ENCODE measurements at places on chromosomes 16 and 17.

GRCh38 chr16:72455743-72456659 lies 284.0 kb upstream of the PMFBP1 start:
- no peak overlapping the region for H3K4me3 ChIP-seq
- H3K36me3 ChIP-seq = no peaks in the 10 kb centered on the region
- no peaks in the 10 kb centered on the region for H3K27me3 ChIP-seq
- H3K4me1 ChIP-seq = no peaks in the 10 kb centered on the region
- no peak for DNase-seq
- no peak overlapping the region for H3K27ac ChIP-seq

- no peak for DNase-seq
- H3K36me3 ChIP-seq = no peaks in the 10 kb centered on the region
- peak overlapping the region; percentile 52 for H3K27ac ChIP-seq
- H3K27me3 ChIP-seq = no peaks in the 10 kb centered on the region
Measured at GRCh38 chr17:72465191-72466024, 344.6 kb downstream of the SOX9 start.

GRCh38 chr16:67312719-67313118 lies 13.8 kb downstream of the KCTD19 start:
- no peaks in the 10 kb centered on the region for H3K4me1 ChIP-seq
- no peaks in the 10 kb centered on the region for H3K27me3 ChIP-seq
- H3K4me3 ChIP-seq = no peak overlapping the region
- H3K36me3 ChIP-seq = no peaks in the 10 kb centered on the region
- DNase-seq = no peak

GRCh38 chr17:43994272-43995149 lies 9.9 kb upstream of the NAGS start:
- H3K4me1 ChIP-seq = peaks cover 5% of the 10 kb centered on the region
- no peak overlapping the region for H3K27ac ChIP-seq
- no peaks in the 10 kb centered on the region for H3K27me3 ChIP-seq

DNA sequence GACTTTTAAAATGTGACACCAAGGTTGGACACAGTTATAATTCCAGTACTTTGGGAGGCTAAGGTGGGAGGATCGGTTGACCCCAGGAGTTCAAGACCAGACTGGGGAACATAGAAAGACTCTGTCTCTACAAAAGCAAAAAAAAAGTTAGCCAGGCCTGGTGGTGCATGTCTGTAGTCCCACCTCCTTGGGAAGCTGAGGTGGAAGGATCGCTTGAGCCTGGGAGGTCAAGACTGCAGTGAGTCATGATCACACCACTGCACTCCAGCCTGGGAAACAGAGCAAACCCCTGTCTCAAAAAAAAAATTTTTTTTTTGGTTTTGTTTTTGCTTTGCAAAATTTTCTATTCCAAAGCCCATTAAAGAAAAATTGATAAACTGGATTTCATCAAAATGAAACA lies 281.4 kb downstream of the BCAS3 start:
- no peak for DNase-seq
- no peak overlapping the region for H3K4me3 ChIP-seq
- no peaks in the 10 kb centered on the region for H3K36me3 ChIP-seq
- no peak overlapping the region for H3K27ac ChIP-seq
- H3K4me1 ChIP-seq = no peaks in the 10 kb centered on the region

DNA sequence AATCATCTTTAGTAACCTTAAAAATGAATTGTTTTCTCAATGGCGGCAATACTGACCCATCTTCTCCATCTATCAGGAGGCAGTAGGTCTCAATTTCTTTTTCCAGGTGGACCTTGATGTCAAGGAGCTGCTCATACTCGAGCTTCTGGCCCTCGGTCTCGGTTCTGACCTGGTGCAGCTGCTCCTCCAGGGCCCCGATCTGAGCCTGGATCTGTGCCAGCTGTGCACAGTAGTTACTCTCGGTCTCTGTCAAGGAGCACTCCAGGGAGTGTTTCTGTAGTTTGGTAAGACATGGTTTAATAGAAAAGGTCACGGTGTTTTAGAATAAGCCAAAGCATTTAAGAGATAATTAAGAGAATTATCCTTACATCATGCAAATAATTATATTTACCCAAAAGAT lies 4.9 kb downstream of the KRT27 start:
- H3K27me3 ChIP-seq = peaks cover 46% of the 10 kb centered on the region
- no peak overlapping the region for H3K27ac ChIP-seq
- DNase-seq = no peak
- H3K36me3 ChIP-seq = no peaks in the 10 kb centered on the region
- H3K4me3 ChIP-seq = no peak overlapping the region

- no peaks in the 10 kb centered on the region for H3K27me3 ChIP-seq
- peaks cover 32% of the 10 kb centered on the region for H3K36me3 ChIP-seq
- no peak overlapping the region for H3K27ac ChIP-seq
Measured at GRCh38 chr17:72644492-72644891, 448.0 kb downstream of the SLC39A11 start.

DNA sequence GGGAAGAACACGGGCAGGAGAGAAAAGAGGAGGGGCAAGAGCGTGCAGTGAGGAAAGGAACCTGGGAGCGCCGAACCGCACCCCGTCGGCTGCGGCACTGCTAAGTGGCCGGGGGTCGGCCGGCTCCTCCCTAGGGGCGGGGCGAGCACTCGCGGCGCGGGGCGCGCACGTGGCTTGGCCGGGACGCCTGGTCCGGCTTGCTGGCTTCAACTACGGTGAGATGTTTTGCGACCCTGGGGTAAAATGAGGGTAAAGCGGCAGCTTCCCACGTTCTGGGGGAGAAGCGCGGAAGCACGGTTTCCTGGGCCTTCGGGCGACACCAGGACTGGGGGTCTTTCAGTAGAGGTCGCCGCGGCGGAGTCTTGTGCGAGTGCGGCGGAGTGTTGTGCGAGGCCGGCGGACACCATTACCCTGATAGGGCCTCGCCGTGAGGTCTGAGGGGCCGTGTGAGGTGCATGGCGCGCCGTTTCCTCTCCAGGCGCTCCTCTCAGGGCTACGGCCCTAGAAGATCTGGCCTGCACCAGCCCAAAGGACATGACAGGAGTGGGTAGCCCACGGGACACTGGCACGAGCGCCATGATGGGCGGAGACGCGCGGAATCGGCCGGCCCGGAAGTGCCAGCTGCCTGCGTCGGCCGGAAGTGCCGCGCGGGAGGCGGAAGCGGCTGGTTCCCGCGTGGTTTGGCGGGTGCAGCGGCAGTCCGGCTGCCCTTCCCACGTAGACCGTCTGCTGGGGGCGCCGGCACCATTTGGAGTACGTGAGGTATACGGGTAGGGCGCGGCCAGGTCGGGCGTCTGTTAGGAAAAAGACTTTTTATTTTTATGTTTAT lies at the start of the genes MYO19 and PIGW:
Gene MYO19, minus strand, starts transcription at position 29 of the 829 bp plus-strand sequence. CDS start 2,330 bp downstream, outside the sequence.
Gene PIGW, plus strand, starts transcription at position 148 of the 829 bp plus-strand sequence. CDS start 2,115 bp downstream, outside the sequence.
- peak; percentile 63 for DNase-seq
- no peaks in the 10 kb centered on the region for H3K36me3 ChIP-seq
- peaks cover 4% of the 10 kb centered on the region for H3K4me1 ChIP-seq
- H3K27ac ChIP-seq = peak within 1 kb of the TSS; percentile 89
- no peaks in the 10 kb centered on the region for H3K27me3 ChIP-seq

GRCh38 chr17:44961921-44962350 lies 6.2 kb downstream of the C1QL1 start:
- no peak for DNase-seq
- H3K4me3 ChIP-seq = no peak overlapping the region
- H3K27me3 ChIP-seq = peaks cover 2% of the 10 kb centered on the region
- no peaks in the 10 kb centered on the region for H3K36me3 ChIP-seq
- H3K27ac ChIP-seq = no peak overlapping the region

DNA sequence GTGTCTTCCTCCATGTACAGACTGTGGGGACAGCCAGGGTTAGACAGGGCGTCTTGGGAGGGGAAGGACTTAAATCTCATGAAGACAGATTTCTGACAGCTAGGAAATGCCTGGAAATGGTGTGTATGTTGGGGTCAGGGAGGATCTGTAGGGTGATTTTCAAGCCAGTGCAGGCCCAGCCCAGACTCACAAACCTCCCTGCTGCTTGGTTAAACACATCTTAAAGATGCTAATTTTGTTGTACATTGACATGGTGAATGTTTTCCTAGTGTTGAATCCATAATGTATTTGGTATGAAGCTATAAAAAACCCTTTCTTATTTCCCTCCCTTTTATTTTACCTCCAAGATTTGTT lies 238.3 kb downstream of the CCDC182 start:
- no peak for DNase-seq
- no peak overlapping the region for H3K27ac ChIP-seq
- no peaks in the 10 kb centered on the region for H3K27me3 ChIP-seq
- no peaks in the 10 kb centered on the region for H3K36me3 ChIP-seq
- no peak overlapping the region for H3K4me3 ChIP-seq

- no peak for DNase-seq
- H3K27ac ChIP-seq = no peak overlapping the region
- no peaks in the 10 kb centered on the region for H3K27me3 ChIP-seq
- no peak overlapping the region for H3K4me3 ChIP-seq
Measured at GRCh38 chr17:72566671-72567484, 446.1 kb downstream of the SOX9 start.

- no peaks in the 10 kb centered on the region for H3K27me3 ChIP-seq
- no peak overlapping the region for H3K4me3 ChIP-seq
- H3K36me3 ChIP-seq = no peaks in the 10 kb centered on the region
- no peaks in the 10 kb centered on the region for H3K4me1 ChIP-seq
- DNase-seq = no peak
Measured at GRCh38 chr17:33369149-33369548, 76.1 kb upstream of the ASIC2 start.

- no peaks in the 10 kb centered on the region for H3K4me1 ChIP-seq
- peak overlapping the region; percentile 41 for H3K27ac ChIP-seq
- H3K4me3 ChIP-seq = no peak overlapping the region
Measured at GRCh38 chr16:56630134-56630533, 2.3 kb upstream of the MT1M start.

DNA sequence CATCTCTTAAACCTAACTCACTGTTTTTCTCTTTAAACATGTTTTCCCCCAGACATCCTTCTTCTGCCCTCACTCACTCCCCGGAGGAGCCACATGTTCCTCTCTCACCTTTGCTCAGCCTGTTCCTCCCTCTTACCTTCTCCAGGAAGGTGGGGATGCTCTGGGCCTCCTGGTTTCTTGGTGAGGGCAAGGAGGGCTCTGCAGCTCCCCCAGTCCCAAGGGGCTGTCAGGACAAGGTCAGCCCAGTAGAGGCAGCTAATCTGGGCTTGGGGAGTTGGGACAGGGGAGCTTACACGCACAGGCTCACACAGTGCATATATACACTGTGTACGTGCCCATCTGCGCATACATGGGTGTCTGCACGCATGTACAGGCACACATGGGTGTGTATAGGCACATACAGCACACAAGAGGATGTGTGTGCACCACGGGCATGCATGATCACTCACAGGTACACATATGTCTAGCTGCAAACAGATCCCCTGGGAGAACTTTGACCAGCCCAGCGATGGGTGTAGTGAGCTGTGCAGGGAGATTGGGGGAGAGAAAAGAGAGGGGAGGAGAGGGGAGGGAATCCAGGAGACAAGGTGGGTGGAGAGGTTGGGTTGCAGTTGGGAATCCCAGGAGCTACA lies 28.6 kb upstream of the SPNS3 start:
- no peaks in the 10 kb centered on the region for H3K27me3 ChIP-seq
- H3K4me1 ChIP-seq = no peaks in the 10 kb centered on the region
- DNase-seq = no peak

GRCh38 chr16:85806539-85806938 lies 7.0 kb downstream of the COX4I1 start:
- no peaks in the 10 kb centered on the region for H3K27me3 ChIP-seq
- H3K4me1 ChIP-seq = no peaks in the 10 kb centered on the region
- no peak overlapping the region for H3K27ac ChIP-seq
- no peak for DNase-seq
- H3K36me3 ChIP-seq = no peaks in the 10 kb centered on the region
- no peak overlapping the region for H3K4me3 ChIP-seq

GRCh38 chr17:79251824-79252223 lies 177.2 kb downstream of the ENGASE start:
- no peak overlapping the region for H3K4me3 ChIP-seq
- no peaks in the 10 kb centered on the region for H3K36me3 ChIP-seq
- no peak overlapping the region for H3K27ac ChIP-seq

GRCh38 chr17:34847938-34848337 lies 113.3 kb downstream of the CCT6B start:
- H3K4me3 ChIP-seq = no peak overlapping the region
- DNase-seq = no peak
- H3K36me3 ChIP-seq = no peaks in the 10 kb centered on the region
- no peak overlapping the region for H3K27ac ChIP-seq
- no peaks in the 10 kb centered on the region for H3K27me3 ChIP-seq
- no peaks in the 10 kb centered on the region for H3K4me1 ChIP-seq

- no peaks in the 10 kb centered on the region for H3K36me3 ChIP-seq
- no peak overlapping the region for H3K4me3 ChIP-seq
- no peaks in the 10 kb centered on the region for H3K27me3 ChIP-seq
- no peak overlapping the region for H3K27ac ChIP-seq
- H3K4me1 ChIP-seq = no peaks in the 10 kb centered on the region
Measured at GRCh38 chr16:50674831-50675230, 6.3 kb downstream of the SNX20 start.

DNA sequence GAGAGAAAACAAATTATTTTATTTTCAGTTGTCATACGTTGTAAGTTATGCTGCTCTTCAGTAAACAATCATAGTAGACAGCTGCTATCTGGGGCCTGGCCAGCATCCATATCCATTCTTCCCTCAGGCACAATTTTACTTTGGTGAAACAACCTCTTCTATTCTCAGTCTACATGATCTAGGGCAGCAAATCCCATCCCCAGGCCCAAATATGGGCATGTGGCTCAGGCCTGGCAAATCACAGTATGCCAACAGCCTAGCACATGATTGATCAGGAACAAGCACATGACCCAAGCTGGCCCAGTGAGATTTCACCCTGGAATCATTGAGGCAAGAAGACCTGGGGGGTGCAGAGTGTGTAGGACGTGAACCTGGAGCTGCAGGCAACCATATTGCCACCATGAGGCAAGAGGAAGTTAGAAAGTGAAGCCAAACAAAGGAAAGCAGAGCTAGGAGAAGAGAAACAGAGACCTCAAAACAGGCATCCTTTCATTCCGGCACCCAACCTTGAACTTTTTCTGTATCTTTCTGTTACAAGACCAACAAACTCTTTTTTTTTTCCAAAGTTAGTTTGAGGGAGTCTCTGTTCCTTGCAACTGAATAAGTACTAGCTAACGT lies 10.3 kb upstream of the ABCC12 start:
- no peaks in the 10 kb centered on the region for H3K36me3 ChIP-seq
- no peak overlapping the region for H3K4me3 ChIP-seq
- no peaks in the 10 kb centered on the region for H3K27me3 ChIP-seq
- H3K4me1 ChIP-seq = peaks cover 3% of the 10 kb centered on the region
- DNase-seq = no peak

DNA sequence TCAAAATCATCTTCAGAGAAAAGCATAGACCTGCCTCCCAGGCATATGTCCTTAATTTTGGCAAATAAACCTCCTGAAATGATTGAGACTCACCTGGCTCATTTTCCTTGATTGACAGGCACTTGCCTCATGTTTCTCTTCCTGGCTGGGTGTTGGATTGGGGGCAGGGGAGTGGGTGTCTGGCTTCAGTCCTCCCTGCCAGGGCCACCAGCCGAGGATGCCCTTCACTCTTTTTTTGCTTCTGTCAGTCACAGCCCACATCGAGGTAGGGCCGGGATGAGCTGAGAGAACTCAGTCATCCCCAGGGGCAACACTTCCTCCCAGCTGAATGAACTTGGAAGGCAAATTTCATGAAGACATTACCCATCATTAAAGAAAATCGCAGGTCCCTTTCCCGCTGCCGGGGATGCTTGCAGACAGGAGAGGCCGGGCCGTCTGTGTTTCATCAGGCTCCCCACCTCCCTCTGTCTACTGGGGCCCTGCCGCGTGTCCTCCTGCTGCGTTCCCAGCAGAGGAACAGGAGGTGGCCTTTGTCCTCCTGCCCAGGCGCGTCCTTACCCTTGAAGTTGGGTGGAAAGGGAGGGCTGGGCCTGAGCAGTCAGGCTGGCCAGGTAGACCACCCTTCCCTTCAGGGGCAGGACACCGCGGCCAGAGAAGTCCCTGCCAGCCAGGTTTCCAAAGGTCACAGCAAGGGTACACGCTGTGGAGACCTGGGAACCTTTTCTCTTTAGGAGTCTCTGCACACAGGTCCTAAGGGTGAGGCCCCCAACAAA lies 11.2 kb upstream of the DNAH17 start:
- DNase-seq = no peak
- H3K4me1 ChIP-seq = no peaks in the 10 kb centered on the region
- no peaks in the 10 kb centered on the region for H3K36me3 ChIP-seq
- no peak overlapping the region for H3K27ac ChIP-seq
- H3K4me3 ChIP-seq = no peak overlapping the region

All from tibial nerve (tissue), 4 donors.